Anterior cingulate cortex (tissue), 58 donors: ENCODE measurements at places on chromosomes 5 and 9.

GRCh38 chr5:56585461-56585860 is 229.9 kb upstream of the MAP3K1 start:
- no peak for DNase-seq

- DNase-seq: no peak
Measured at GRCh38 chr5:73591698-73592501, 26.4 kb downstream of the UTP15 start.

GRCh38 chr5:158560170-158560569 is 539.5 kb downstream of the EBF1 start:
- DNase-seq: no peak

DNA sequence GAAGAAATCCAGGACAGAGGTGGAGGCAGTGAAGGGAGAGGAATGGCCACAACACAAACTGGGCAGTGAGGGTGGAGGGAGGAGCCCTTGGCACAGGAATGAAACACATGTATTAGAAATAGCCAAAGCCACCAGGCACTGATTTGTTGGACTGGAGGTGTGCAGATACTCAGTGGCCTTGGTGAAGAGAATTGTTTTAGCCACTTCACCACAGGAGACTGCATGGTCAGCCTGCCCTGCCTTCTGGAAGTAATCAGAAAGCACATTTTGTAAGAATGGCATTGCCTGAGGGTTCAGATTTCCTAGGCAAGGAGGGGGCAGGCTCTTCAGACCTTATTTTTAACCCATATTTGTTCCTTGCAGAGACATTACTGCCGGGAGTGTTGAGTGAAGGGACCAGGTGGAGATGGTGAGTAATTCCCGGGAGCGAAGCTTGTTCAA is 2.2 kb downstream of the SGCD start:
- DNase-seq: no peak

- no peak for DNase-seq
Measured at GRCh38 chr9:15153961-15154360, 153.1 kb downstream of the TTC39B start.

DNA sequence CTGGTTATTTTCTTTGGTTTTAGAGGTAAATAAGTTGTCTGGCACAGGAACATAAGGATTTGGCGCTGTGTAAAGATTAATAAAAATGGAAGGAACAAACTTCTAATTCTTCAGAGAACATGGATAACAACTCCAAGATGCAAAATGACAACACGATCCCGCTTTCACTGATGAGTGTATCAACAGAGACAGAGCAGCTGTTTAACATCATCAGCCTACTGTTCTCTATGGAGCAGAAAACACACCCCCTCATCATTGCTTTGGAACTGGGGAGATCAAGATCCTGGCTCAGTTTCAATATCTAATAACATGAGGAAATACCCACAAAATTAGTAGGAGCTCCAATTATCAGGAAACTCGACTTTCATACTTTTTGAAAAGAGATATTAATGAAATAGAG is 8.3 kb upstream of the GAS1 start:
- DNase-seq: no peak

- DNase-seq: no peak
Measured at GRCh38 chr5:83095957-83096539, 18.7 kb downstream of the XRCC4 start.

GRCh38 chr5:109307456-109307855 is 102.3 kb downstream of the PJA2 start:
- no peak for DNase-seq

- no peak for DNase-seq
Measured at GRCh38 chr5:78497573-78498533, 137.4 kb downstream of the SCAMP1 start.
